ENCODE measurements at places on chromosomes 3 and 15. TPM values are rescaled to one million over a fixed set of nuclear protein-coding genes. Genes with fewer than 3 reads are reported as not detected.

The AVEN gene
- 6.8 TPM for total RNA-seq

The EPHB3 gene
- total RNA-seq, result not detected

The TRPM1 gene
- total RNA-seq, result not detected

The TMEM202 gene
- total RNA-seq, result not detected

The CELF6 gene
- total RNA-seq, result 5.3 TPM

The PRR23E gene
- not detected for total RNA-seq

The DAPK2 gene
- total RNA-seq, result 31.0 TPM

The PEX5L gene
- total RNA-seq, result not detected

The ALG1L2 gene
- total RNA-seq, result 8.4 TPM

The SAXO2 gene
- total RNA-seq, result 30.2 TPM

The CYP1A1 gene
- total RNA-seq, result not detected

The A4GNT gene
- not detected for total RNA-seq

All from B cell (primary cell).